ENCODE measurements at places on chromosomes 7 and 10.

GRCh38 chr10:131901181-131901829 lies 497 bp downstream of the PPP2R2D start:
- no peak for DNase-seq

GRCh38 chr7:151095123-151095797 lies 9.0 kb downstream of the AGAP3 start:
- no peak for DNase-seq

GRCh38 chr7:128427289-128427891 lies 17.6 kb upstream of the IMPDH1 start:
- DNase-seq = no peak

- no peak for DNase-seq
These were observed 26.0 kb downstream of the SLC29A3 start for GRCh38 chr10:71344993-71345480.

DNA sequence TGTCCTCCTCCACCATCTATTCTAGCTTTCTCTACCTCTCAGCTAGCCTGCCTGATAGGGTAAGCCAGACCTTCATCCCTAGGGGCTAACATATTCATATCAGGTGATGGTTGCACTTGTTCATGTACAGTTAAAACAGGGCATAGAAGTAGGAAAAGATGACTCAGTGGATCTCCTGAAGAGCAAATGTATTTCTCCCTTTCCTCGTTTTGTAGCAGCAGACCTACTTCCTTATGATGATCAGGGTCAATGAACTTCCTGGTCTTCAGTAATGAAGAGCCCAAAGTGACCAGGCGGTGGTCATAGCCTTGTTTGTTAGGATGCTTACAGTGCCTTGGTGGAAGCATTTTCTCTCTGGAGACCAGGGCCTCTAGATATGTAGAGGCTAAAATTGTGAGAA lies 6.3 kb downstream of the LIPJ start:
- DNase-seq = no peak

DNA sequence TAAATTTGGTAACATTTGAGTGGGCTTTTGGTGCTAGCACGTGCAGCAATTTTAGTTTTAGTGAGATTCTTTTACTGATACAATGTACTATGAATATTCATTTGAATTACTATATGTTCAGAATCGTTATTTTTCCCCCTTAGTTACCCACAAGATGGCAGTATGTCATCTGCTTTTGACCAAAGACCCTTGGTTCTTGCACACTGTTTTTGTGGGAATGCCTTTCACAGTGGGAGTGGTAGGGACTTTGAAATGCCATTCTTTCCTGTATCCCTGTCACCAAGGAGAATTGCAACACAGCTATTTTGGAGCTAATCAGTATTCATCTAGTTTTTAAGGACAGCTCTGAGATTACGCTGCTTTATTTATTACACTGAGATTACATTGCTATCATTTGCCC lies 40.6 kb downstream of the SEC23IP start:
- no peak for DNase-seq

GRCh38 chr7:138632826-138633602 lies 68.1 kb downstream of the SVOPL start:
- DNase-seq = no peak

GRCh38 chr10:110303681-110304080 lies 1.0 kb downstream of the SMNDC1 start:
- DNase-seq = no peak

GRCh38 chr10:4006858-4007257 lies 221.8 kb upstream of the KLF6 start:
- no peak for DNase-seq

DNA sequence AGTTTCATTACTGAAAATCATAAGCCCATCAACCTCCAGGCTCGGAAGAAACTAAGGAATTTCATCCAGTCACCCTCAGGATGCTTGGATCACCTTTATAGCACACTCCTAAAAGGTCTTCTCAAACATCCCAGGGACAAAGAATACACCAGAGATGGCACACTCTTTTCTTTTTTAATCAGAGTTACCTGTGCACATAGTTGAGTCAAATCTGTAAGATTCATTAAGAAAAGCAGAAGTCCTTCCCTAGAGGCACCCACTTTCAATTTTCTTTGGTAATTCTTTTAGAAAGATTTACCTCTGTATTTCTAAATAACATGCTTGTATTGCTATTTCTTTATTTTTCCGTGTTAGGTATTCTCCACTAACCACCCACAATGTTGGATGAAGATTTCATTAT lies 50.6 kb upstream of the IL6 start:
- no peak for DNase-seq

- no peak for DNase-seq
These were observed 158.0 kb downstream of the VTI1A start for GRCh38 chr10:112605063-112605462.

GRCh38 chr10:108556186-108556585 lies 1367.1 kb downstream of the XPNPEP1 start:
- no peak for DNase-seq

DNA sequence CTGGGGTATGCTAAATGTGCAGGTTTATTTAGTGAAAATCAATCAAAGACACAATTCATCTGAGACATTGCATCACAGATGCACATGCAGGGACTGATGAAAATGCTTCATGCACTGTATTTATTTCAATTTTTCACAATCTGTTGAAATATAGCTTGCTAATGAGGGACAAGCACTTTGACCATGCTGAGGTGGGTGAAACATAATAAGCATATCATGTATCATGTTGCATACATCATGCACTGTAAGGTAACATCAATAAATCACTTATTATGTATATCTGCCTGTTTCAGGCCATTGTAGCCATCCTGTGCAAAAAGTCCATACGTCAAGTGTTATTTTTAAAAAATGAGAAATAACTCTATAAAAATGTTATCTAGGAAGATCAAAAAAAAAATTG lies 426.9 kb upstream of the PCDH15 start:
- DNase-seq = no peak

DNA sequence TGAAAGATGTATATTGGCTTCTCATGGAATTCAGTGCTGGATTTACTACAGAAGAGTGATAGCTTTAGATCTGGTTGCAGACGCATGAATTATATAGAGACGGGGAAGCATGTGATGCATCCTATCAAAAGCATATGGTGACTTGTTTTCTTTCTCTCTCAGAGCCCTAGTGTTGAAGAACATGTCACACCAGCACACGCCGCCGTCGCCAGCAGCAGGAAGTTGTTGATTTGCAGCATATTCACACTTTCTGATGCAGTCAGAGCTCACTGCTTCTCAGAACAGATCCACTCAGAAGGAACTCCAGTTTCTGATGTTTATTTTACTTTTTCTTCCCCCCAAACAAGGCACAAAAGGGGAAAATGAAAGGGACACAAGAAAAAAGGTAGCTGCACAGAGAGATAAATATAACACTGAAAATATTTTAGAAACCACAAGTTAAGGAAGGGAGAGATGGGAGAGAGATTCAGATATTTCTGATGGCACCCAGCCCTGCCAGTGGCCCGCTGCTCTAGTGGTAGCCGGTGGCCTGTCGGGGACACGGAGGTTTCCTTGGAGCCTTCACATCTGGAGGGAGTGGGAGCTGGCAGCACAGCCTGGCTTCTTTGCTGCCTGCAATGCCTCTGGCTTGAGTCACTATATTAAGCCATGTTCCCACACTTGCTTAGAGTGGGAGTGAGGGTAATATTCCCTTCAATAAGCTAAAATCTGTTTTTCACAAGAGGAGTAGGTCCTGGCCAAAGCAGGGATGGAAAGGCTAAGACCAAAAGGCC lies 123.2 kb downstream of the NRP1 start:
- peak; percentile 18 for DNase-seq

DNA sequence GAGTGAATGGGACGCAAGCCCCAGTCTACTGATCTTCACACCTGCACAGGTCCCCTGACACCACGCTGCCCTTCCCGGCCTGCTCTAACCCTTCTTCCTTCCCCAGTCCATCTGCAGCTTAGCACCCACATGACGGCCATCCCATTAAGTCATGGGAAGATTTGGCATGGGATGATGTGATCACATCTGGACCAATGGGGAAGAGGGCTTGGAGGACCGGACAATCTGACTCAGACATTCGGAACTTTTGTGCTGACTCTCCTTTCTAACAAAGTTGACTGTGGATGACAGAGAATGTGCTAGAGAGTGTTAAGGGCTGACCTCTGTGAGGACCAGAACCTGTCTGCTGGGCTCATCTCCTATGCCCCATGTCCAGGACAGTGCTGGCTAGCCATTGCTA lies 15.6 kb downstream of the CXCL12 start:
- DNase-seq = no peak

- no peak for DNase-seq
These were observed 23.6 kb downstream of the MKI67 start for GRCh38 chr10:128102480-128103228.

DNA sequence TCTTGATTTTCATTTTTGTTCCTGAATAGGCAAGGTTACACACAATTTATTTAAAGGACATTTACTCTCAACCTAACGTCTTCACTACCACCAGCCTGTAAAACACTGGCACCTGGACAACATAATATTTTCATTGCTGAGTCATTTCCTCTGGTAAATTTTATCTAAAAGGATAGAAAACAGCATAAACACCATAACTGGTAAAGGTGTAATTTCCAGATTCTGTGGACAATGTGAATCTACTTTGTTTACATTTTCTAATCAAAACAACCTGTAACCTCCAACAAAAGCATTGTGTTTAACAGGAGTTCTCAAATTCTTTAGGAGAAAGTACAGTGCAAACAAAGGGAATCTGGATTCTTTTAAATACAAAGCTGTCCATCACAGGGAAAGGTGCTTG lies 472.0 kb upstream of the AKR1E2 start:
- no peak for DNase-seq

- no peak for DNase-seq
These were observed 415.0 kb downstream of the SFMBT2 start for GRCh38 chr10:6995831-6996230.

GRCh38 chr10:73810358-73810734 lies 1.1 kb downstream of the NDST2 start:
- no peak for DNase-seq

DNA sequence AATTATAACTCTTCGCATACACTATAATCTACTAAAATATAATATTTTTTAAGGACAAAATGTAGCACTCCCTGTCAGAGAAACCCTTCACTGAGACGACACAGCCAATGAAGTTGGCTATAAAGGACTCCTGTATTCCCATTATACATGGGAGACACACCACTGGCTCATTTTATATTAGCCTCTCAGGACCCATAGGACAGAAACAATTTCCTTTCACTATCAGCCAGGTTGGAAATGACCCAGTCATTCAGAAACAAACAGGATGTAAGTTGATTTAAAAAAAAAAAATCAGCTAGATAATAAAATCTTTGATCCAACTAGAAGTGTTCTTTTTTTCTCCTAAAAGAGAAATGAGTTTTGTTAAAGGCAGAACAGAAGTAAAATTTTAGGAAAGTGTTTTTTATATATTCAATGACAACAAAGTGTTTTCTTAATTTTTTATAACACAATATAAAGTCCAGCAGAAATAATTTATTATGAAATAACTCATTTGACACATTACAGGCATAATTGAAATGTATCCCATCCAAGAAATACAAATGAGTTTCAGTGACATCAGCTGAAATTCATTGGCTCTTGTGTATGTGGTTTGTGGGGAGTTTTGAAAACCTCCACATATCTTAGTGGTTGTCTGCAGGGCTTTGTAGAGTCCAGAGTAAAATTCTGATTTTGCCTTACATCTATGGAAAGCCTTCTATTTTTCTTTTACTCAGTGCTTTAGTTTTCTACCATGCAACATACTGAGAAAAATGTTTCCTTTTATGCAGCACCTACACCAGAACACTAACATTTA lies 64.1 kb downstream of the CTTNBP2 start:
- DNase-seq = no peak

GRCh38 chr10:88209837-88210561 lies 346.6 kb downstream of the PTEN start:
- DNase-seq = no peak

DNA sequence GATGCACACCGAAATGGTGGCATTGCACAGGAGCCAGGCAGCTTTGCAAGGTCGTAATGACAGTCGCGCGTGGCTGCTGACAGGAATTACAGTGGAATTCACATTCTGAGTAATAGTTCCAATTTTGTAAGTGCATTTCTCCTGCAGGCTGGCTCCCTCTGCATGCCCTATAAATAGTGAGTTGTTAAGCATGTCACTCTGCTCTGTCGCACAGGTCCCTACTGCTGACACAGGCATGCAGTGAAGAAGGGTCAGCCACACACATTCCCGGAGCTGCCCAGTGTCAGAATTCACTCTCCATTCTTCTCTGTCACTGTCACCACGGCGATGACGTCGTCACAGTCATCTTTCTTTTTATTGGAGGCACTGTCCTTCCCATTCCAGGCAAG lies 49.2 kb upstream of the SHH start:
- DNase-seq = no peak

DNA sequence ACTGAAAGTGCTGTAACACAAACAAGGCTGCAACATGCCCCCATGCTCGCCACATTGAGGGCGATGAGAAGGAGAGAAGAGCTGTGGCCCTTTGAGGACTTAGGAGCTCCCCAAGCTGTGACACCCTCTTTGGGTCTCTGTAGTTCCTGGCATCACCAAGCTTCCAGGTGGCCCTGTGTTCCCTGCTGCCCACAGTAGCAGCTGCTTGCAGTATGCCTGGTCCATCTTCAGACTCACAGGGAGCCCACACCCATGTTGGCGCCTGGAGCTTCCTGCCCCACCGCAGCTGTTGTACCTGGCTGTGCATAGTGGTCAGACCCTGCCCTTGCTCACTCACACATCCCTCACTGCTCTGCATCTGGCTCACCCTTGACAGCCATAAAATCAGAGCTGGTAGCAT lies 401.2 kb upstream of the NRG3 start:
- DNase-seq = no peak

DNA sequence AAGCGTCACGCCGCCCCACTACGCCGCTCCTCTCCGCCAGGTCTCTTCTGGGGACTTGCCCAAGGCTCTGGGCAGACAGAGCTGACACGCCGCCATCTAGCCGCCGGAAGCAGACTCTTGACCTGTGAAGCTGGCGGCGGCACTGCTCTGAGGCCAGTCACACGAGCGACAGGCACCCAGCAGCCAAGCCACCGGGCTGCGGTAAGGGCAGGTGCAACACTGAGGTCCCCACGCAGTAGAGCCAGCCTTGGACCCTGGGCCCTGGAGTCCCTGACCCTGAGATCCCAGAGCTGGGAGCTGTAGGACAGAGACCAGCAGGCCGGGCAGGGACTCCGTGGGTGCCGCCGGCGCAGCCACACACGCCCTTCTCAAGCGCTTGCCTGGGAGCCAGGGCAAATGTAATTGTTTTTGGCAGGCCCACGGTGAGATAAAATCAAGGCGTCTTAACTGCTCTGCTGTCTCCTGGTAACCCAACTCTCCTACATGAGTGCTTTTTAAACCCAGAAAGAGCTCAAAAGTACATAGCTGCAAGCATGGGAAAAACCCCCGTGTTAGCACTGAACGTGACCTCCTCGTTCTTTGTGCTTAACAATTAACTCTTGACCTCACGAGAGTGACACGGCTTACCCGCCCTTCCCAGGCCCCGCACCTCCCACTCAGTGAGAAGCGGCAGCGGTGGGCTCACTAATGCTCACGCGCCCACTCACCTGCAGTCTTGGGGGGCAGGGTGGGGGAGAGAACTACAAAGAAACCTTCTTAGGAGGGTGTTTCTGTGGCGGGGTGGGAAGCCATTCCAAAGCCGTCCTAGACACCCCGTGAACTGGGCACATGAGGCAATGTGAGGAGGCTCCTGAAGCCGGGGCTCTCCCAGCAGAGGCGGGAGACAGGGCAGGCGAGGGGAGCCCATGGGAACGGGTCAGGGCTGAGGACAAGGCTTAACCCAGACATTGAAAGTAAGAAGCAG lies 8.5 kb downstream of the GPER1 start:
- DNase-seq = no peak

Data from stimulated activated CD4-positive, alpha-beta T cell treated with anti-CD3 and anti-CD28 coated beads, TNF-alpha, amount 100 ng/mL, for 24 hours (primary cell).